Activated T-cell treated with anti-CD3 and anti-CD28 coated beads, Interleukin-2, amount 50 U/mL, for 72 hours (primary cell): ENCODE measurements at places on chromosomes 3 and 15. TPM values are rescaled to one million over a fixed set of nuclear protein-coding genes. Genes with fewer than 3 reads are reported as not detected.
A peak's percentile ranks its signal among the peaks of the same experiment; 100 is the strongest.

- H3K4me3 ChIP-seq: peak overlapping the region; percentile 98
- H3K27me3 ChIP-seq: peaks cover 27% of the 10 kb centered on the region
- H3K27ac ChIP-seq: peak overlapping the region; percentile 80
- H3K36me3 ChIP-seq: peaks cover 5% of the 10 kb centered on the region
- no peak for DNase-seq
Measured at GRCh38 chr3:66497288-66497984, 3.4 kb downstream of the LRIG1 start.

DNA sequence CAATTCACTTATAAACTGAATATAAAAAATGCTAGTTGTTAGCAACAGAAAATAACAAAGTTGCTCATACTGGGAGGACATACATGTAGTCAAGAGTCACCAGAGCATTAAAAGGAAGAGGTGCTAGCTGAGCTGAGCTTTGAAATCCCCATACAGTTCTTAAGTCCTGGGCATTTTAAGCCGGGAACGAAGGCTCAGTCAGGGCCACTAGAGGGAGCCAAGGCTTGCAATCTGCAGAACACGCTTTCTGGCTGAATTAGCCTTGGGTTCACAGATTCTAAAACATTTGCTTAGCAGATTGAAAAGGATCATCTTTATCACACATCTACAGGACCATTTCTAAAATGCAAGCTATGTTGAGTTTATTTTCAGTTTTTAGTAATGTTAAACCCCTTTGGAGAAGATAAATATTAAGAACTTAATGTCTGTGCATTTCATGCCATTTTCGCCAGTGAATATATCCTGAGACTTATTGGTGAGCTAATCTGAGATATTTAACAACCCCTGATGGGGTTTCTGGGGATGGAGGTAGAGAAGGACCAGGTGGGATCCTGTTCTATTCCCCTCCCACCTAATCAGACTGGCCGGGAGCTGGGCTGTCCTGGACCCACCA lies 26.3 kb upstream of the MNS1 start:
- no peak overlapping the region for H3K4me3 ChIP-seq
- DNase-seq: peak; percentile 53
- H3K36me3 ChIP-seq: no peaks in the 10 kb centered on the region
- H3K27ac ChIP-seq: no peak overlapping the region
- peaks cover 12% of the 10 kb centered on the region for H3K27me3 ChIP-seq
- no peaks in the 10 kb centered on the region for H3K4me1 ChIP-seq

DNA sequence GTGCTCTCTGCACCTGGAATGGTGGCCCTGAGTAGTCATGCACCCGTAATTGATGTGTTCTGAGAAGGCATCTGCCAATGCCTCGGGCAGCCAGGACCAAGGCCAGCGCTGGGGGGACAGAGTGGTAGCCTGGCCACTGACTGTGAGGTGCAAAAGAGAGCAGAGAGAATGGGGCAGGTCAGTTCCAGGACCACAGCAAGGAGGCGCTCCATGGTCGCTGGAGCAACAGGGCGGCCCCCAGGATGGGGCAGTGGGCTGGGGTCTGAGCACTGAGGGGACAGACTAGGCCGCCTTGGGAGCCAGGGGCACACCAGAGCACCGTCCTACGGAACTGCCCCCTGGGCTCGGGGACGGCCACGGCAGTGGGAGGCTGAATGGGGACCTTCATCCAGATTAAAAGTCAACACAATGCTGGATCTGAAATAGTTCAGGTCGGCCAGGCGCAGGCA lies 48.3 kb upstream of the IQSEC1 start:
- no peaks in the 10 kb centered on the region for H3K36me3 ChIP-seq
- H3K27me3 ChIP-seq: no peaks in the 10 kb centered on the region
- DNase-seq: no peak
- H3K27ac ChIP-seq: no peak overlapping the region

DNA sequence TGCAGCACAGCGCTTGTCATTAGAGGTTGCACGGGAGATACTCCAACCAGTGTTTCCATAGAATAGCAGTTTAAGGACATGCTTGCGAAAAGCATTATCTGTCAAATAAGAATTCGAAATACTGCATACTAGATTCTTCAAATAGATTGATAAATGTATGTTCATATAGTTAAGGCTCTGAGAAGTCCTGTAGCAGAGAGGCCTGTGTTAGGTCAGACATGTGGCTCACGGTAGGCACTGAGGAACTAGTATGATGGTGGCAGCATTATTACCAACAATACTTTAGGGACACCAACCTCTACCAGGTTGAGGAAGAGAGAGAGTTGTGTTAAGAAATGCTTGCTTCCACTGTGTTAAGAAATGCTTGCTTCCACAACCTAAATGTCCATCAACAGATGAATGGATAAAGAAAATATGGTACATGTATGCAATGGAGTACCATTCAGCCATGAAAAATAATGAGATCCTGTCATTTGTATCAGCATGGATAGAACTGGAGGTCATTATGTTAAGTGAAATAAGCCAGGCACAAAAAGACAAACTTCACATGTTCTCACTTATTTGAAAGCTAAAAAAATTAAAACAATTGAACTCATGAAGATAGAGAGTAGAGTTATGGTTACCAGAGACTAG lies 14.9 kb downstream of the MTMR14 start:
- H3K27me3 ChIP-seq: no peaks in the 10 kb centered on the region
- no peaks in the 10 kb centered on the region for H3K4me1 ChIP-seq
- H3K4me3 ChIP-seq: no peak overlapping the region
- H3K36me3 ChIP-seq: peaks cover 6% of the 10 kb centered on the region
- H3K27ac ChIP-seq: no peak overlapping the region

DNA sequence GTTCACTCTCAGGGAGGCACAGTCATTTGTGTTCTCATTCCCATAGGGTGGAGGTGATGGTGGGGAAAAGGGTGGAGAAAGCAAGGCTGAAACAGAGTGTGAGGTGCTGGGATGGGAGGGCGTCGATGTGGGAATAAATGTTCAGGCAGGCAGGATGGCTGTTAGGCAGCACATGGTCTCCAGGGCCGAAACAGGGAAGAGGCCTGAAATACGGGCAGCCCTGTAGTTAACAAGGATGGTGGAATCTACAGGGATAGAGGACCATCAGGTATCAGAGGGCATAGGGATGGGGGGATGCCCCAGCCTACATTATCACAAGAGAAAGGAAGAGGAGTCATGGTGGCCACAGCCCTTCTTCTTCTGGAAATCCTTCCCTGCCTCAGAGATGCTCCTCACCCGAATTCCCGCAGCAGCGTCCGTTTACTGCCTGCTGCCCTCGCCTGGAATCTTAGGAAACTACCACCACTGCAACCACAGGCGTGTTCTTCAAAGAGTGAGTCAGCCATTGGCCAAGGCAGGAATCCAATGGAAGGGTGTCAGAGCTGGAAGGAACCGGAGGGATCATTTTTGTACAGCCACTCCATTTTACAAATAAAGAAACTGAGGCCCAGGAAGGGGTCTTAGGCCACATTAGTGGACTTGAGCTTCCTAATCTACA lies 49.7 kb upstream of the POMGNT2 start:
- H3K27ac ChIP-seq: no peak overlapping the region
- H3K36me3 ChIP-seq: no peaks in the 10 kb centered on the region
- H3K4me3 ChIP-seq: no peak overlapping the region
- no peak for DNase-seq
- H3K4me1 ChIP-seq: peaks cover 9% of the 10 kb centered on the region

DNA sequence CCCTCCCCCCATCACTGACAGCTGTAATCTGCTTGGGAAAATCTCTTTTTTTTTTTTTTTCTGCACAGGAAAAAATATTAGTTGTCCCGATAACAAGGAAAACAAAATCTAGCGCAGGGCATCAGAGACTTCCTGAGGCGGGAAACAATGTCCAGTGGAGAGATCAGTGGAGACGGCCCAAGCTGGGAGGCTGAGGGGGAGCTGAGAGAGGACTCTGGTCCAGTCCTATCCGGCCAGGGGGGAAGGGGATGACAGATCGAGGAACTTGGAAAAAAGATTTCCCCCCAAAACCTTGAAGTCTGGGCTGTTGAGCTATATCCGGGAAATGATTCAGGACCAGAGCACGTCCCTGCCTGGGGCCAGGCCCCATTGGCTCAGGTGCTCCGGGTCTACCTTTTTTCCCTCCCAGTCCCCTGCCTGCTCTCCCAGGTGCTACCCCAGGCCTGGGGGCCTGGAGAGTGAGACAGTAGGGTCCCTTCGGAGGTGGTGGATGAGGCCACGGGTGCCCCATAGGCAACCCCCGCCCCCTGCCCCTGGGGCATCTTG lies 14.0 kb upstream of the DLL4 start:
- H3K4me1 ChIP-seq: no peaks in the 10 kb centered on the region
- DNase-seq: no peak
- H3K27ac ChIP-seq: no peak overlapping the region
- H3K4me3 ChIP-seq: no peak overlapping the region

- no peaks in the 10 kb centered on the region for H3K36me3 ChIP-seq
- H3K4me1 ChIP-seq: no peaks in the 10 kb centered on the region
- peaks cover 16% of the 10 kb centered on the region for H3K27me3 ChIP-seq
- H3K4me3 ChIP-seq: no peak overlapping the region
- H3K27ac ChIP-seq: no peak overlapping the region
Measured at GRCh38 chr3:45367453-45367871, 20.9 kb upstream of the LARS2 start.

DNA sequence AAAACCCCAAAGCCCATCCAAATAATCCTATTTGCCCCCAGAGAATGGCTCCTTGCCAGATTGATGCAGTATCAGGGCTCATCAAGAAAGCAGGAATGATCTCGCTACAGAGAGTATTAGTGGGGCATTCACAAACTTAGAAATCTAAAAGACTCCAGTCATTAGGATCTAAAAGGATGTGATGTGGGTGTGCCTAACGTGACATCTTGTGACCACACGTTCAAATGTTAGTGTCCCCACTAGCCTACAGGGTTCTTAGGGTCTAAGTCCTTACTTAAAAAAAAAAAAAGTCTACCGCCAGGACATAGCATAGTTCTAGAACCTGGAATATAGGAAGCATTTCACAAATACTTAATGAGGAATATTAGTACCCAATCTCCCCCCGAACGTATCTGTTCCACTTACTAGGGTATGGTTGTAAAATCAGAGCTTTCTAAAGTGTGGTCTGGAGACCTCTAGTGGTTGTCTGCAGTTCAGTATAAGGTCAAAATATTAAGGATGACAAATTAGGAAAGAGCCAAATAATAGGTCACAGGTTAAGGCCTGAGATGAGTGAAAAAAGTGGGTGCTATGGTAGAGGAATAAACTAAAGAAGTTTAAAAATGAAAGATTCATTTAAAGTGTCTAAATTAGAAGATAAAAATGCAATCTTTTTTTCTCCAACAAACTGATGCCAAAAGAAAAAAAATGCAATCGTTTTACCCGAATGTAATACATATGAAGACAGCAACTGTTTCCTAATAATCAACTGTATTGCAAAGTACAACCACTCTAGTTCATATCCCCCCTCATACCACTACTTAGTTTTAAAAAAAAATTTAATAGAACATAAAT lies 4.2 kb upstream of the CHRM5 start:
- H3K36me3 ChIP-seq: no peaks in the 10 kb centered on the region
- H3K4me1 ChIP-seq: no peaks in the 10 kb centered on the region
- no peak overlapping the region for H3K27ac ChIP-seq
- DNase-seq: no peak
- H3K27me3 ChIP-seq: no peaks in the 10 kb centered on the region

- peaks cover 47% of the 10 kb centered on the region for H3K27me3 ChIP-seq
- no peak overlapping the region for H3K4me3 ChIP-seq
- no peak overlapping the region for H3K27ac ChIP-seq
- DNase-seq: peak; percentile 21
Measured at GRCh38 chr3:31996195-31996594, 14.6 kb downstream of the ZNF860 start.

GRCh38 chr3:38646630-38647029 lies 2.9 kb downstream of the SCN5A start:
- H3K36me3 ChIP-seq: no peaks in the 10 kb centered on the region
- peaks cover 4% of the 10 kb centered on the region for H3K4me1 ChIP-seq
- no peak overlapping the region for H3K4me3 ChIP-seq
- DNase-seq: no peak

- DNase-seq: no peak
- H3K4me3 ChIP-seq: no peak overlapping the region
- H3K4me1 ChIP-seq: peaks cover 56% of the 10 kb centered on the region
- H3K36me3 ChIP-seq: peaks cover 6% of the 10 kb centered on the region
- peak overlapping the region; percentile 26 for H3K27ac ChIP-seq
Measured at GRCh38 chr3:30474371-30474770, 132.0 kb upstream of the TGFBR2 start.

- H3K27me3 ChIP-seq: no peaks in the 10 kb centered on the region
- no peaks in the 10 kb centered on the region for H3K36me3 ChIP-seq
- H3K4me3 ChIP-seq: no peak overlapping the region
Measured at GRCh38 chr3:44954304-44954703, 21.7 kb downstream of the ZDHHC3 start.

DNA sequence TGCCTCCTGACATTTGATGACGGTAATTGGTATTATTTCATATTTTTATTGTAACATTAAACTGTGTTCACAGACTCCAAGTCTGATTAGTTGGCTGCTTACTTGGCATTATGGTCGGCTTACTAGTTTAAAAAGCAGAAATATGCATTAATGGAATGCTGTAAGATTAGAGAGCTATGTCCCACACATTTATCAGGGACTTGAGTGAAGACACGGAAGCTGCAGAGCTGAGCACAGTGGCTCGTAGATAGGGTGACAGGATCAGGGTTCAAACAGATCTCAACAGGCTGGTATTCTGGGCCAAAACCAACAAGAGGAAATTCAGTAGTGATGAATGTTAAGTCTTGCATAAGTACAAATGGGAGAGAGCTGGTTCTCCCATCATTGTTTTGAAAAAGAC lies 113.8 kb downstream of the ADAMTSL3 start:
- no peak overlapping the region for H3K27ac ChIP-seq
- no peaks in the 10 kb centered on the region for H3K4me1 ChIP-seq
- H3K36me3 ChIP-seq: no peaks in the 10 kb centered on the region
- DNase-seq: no peak
- H3K27me3 ChIP-seq: peaks cover 7% of the 10 kb centered on the region

- peak; percentile 12 for DNase-seq
- no peaks in the 10 kb centered on the region for H3K27me3 ChIP-seq
- H3K27ac ChIP-seq: peak overlapping the region; percentile 88
- H3K4me3 ChIP-seq: peak overlapping the region; percentile 90
Measured at GRCh38 chr15:68298882-68299381, 21.4 kb downstream of the FEM1B start.

GRCh38 chr3:138935863-138936740 lies 10.8 kb downstream of the FOXL2 start:
- H3K4me1 ChIP-seq: peaks cover 28% of the 10 kb centered on the region
- H3K27me3 ChIP-seq: peaks cover 84% of the 10 kb centered on the region
- DNase-seq: peak; percentile 77
- H3K27ac ChIP-seq: peak overlapping the region; percentile 73
- peak overlapping the region; percentile 85 for H3K4me3 ChIP-seq
- H3K36me3 ChIP-seq: no peaks in the 10 kb centered on the region

GRCh38 chr3:102060814-102061213 lies 211.5 kb downstream of the NFKBIZ start:
- DNase-seq: no peak
- H3K4me3 ChIP-seq: no peak overlapping the region
- H3K36me3 ChIP-seq: peaks cover 3% of the 10 kb centered on the region
- no peaks in the 10 kb centered on the region for H3K27me3 ChIP-seq

DNA sequence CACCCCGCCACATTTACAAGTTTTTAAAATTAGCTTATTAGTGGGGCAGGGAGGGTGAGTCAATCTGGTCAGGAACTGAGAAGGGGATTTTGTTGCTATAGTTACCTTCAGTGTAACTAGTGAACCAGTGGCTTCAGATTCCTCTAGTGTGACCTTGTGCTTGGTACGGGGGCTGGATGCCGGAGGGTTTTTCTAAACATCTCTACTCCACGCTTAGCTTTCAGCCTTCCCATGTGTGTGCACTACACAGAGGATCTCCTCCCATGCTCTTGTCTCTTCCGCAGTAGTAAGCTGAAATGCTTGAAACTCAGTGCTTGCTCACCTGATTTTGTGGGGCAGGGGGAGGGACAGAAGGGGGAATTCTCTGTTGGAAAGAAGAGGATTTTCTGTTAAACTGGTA lies 67.9 kb upstream of the AKAP13 start:
- H3K27me3 ChIP-seq: no peaks in the 10 kb centered on the region
- H3K4me1 ChIP-seq: peaks cover 53% of the 10 kb centered on the region
- peaks cover 3% of the 10 kb centered on the region for H3K36me3 ChIP-seq

SAMD7 gene
- total RNA-seq: not detected

IQCF5 gene
- not detected for total RNA-seq

TRH gene
- not detected for total RNA-seq

LRRIQ4 gene
- total RNA-seq: not detected
